Brain pericyte (primary cell): ENCODE measurements at places on chromosomes 1 and 21.

GRCh38 chr1:200626853-200627534 lies 6.4 kb upstream of the KIF14 start:
- no peak for DNase-seq

GRCh38 chr1:160024195-160024905 lies 7.4 kb downstream of the PIGM start:
- no peak for DNase-seq

DNA sequence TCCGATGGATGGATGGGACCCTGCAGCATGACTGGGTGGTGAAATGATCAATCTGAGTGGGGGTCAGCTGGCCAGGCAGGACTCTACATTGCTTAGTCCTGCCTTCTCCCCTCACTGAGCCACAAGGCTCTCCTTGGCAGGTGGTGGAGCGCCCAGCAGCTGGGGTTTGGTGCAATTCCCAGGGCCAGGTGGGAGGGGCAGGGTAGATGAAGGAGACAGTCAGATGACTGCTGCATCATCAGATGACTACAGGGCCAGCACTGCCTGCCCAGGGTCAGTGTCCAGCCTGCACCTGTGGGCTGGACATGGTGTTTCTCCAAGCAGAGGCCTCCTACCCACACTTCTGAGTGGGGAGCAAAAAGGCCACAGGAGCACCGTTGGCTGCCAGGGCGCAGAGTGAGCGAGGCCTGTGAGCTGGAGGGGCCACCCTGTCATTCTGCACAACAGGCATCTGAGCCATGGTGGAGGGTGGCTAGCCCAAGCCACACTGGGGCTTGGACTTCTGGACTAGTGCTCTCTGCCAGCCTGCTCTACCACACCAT lies 103.9 kb upstream of the EDN2 start:
- DNase-seq, result no peak

GRCh38 chr1:205041998-205042910 lies 758 bp upstream of the CNTN2 start:
- DNase-seq, result no peak

GRCh38 chr1:110255392-110255787 lies 45.3 kb downstream of the KCNC4 start:
- DNase-seq, result no peak

DNA sequence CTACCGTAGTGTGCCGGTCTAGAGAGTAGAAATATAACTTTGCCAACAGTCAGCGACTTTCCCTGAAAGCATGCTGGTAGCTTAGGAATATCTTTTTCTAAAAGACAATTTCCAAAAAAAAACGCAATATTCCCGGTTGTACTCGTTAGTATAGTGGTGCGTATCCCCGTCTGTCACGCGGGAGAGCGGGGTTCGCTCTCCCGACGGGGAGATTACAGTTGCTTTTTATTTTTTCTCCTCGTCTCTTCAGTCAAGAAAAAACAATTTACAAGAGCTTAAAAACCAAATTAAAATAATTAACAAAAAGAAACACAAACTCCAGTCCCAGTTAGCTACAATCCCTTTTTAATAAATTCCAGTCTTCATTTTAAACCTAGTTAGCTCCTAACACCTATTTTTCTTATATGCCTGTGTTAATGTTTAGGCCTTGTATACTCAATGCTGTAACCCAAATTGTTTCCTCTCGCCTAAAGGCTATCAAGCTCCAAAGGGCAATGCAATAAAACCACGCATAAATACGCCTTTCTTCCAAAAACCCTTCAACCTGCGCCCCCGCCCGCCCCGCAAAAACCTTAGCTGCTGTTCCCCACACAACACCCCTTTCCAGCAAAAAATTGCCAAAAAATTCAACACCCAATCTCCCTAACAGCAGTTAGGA lies 7.8 kb downstream of the HSPA6 start:
- no peak for DNase-seq

DNA sequence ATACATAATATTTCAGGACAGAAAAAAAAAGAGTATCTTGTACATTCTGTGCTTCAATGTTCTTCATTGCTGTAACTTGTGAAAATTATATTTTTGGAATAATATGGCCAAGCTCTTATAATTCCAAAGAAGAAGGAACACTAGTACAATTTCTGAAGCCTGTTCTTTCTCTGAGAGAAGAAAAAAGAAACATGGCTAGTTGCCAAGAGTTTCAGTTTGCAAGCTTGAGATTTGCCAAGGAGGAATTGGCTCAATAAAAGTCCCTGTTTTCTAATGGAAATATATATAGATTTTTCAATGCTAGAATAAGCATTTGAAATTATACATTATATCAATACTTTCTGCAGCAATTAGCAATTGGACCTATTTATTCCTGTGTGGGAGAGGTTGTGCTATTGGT lies 285.2 kb upstream of the NEGR1 start:
- no peak for DNase-seq

- no peak for DNase-seq
Measured at GRCh38 chr1:50959303-50959912, 659 bp downstream of the FAF1 start.

- DNase-seq, result no peak
Measured at GRCh38 chr1:239896569-239896968, 195.1 kb upstream of the FMN2 start.
